Central memory CD8-positive, alpha-beta T cell (primary cell): ENCODE measurements at places on chromosomes 6 and 20.

GRCh38 chr6:167993169-167993568, 4.3 kb upstream of the KIF25 start:
- no peak for DNase-seq

DNA sequence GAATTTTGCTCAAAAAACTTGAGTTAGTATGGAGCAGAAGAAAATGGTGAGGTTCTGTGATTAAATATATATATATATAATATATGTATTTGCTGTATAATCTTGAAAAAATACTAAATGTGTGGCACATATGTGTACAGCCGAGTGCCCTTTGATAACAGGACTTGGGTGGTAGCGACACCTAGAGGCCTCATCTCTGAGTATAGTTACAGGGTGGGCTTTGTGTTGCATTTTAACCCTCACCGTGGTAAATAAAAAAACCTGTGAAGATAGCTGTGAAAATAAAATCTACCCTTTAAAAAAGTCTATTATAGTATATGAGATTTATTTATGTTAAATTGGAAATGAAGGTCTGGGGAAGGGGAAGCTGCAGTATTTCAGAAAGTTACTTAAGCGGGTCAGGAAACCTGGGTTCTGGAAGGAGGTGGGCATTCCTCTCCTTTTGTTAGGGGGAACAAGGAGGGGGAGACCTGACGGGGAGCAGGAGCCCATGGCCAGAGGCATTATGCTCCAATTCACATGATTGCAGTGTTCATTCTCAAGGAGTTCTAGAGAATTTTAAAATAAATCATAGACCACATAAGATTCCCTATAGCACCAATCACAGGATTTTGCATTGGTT, 82.7 kb downstream of the SH3BGRL2 start:
- no peak for DNase-seq

DNA sequence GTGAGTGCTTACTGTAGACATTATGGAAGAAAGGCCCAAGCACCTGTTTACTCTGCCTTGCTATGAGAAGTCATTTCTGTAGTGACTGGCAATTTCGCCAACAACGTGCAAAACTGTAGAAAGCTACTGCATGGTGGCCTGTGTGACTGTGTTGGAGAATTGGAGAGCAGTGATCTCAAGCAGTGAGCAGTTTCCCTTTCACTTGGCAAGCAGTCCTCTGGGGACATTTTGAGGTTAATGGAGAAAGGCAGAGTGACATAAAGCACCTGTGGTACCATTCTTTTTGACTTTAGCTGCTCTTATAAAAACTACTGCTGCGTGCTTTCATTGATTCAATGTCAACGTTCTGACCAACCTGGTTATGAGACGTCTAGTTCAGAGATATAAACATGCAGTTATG, 382.6 kb upstream of the JAG1 start:
- no peak for DNase-seq

DNA sequence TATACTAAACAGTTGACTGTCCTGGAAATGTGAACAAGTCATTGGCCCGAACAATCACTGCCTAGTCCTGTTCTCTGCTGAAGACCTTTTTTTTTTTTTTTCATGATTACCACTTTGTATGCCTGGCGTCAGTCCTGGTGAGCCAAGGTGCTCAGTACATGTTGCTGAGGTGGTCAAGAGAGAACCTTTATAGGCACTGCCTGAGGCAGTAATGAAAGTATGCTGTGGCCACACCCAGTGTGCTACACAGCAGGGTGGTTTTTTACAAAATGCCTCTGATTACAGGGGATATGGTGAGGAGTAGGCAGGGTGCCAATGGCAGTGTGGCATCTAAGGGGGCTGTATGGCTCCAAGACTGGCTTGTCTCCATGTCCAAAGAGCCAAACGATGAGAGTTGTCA, 135.1 kb upstream of the ENPP5 start:
- no peak for DNase-seq

DNA sequence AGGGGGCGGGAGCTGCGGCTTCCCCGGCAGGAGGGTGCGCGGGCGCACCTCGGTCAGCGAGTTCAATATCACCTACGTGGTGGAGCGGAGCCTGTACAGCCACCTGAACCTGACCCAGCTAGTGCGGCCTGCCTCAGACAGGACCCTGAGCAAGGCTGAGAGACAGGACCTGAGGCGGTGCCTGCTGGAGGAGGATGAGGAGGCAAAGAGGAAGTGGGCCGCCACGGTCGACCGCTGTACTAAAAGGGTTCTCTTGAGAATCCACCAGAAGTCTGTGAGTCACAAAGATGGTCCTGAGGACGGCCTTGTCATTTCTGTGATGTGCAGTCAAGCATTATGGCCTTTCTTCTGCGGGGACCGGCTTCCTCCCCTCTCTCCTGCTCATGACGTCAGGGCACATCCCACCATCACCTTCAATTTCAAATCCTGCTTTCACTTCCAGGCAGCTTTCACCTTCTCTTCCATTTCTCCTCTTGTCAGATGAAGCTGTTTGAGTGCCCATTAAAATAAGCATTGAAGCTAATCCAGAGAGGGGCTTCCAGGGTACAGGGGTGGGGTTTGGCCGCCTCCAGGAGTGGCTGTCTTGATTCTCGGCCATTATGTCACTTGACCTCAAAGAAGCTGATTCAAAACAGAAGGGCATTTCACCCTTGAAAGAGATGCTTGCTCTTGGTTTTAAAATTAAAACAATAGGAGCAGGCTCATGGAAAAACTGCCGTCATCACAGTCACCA, 177.6 kb downstream of the SASH1 start:
- DNase-seq: no peak

- no peak for DNase-seq
These were observed 11.9 kb upstream of the TNFRSF21 start for GRCh38 chr6:47321577-47321976.

DNA sequence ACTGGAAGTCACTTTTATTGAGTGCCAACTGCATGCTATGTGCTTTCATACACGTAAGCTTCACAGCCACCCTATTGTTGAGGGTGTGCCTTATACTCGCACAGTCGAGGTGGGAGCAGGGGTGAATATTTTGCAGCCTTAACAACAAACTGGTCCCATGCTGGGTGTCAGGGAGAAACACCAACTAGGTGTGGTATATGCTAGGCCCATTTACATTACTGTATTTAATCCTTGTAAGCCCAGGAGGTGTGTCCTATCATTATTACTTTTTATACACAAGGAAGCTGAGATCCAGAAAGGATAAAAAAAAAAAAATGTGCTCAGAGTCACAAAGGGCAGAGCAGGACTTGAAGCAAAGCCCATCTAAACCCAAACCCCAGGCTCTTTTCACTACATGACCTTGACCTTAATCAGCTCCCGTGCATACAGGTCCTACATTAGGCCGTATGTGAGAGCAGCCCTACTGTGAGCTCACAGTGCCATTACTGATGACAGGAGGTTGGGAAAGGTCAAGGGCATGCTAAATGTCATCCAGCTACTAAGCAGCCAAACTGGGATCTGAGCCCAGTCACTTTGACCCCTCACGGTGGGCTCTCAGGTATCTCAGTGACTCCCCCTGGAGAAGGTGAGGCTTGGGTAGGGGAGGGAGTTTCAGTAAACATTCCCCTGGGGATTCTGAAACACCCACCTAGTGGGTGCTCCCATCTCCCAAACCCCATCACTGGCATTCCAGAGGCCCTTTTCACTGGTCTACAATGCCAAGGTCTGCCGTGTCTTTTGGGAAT, 61.7 kb downstream of the BFSP1 start:
- no peak for DNase-seq

DNA sequence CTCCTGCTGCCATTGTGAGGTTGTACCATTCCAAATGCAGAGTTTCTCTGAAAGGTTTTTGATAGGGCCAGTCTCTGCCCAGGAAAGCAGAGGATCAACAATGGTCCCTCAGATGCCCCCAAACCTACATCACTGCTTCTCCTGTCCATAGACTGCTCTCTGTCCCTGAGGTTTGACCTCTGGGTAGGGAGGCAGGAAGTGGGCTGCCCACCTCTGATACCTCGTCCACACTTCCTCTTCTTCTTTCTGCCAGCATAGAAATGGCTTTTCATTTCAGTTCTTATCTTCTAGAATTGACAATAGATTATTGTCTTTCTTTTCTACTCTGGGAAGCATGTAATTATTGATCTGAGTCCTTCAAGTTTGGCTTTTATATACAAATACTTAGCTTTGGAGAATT, 170.6 kb downstream of the TRMT11 start:
- no peak for DNase-seq

DNA sequence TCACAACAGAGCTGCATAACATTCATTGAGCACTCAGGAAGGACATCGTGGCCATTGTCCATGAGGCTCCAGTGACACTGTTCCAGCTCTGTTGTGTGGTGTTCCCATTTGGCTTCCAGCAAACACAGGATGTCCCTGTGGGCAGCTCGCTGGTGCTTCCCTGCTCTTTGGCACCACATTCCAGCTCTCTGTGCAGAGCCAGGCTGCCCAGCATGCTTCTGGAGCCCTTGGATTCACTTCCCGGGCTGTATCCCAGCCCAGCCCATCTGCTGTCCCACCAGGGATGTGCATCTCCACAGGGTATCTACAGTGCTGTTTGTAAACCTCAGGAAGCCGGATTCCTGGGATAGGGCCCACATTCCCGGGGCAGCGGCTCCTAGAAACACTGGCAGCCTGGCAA, 57.2 kb downstream of the CTCFL start:
- no peak for DNase-seq

DNA sequence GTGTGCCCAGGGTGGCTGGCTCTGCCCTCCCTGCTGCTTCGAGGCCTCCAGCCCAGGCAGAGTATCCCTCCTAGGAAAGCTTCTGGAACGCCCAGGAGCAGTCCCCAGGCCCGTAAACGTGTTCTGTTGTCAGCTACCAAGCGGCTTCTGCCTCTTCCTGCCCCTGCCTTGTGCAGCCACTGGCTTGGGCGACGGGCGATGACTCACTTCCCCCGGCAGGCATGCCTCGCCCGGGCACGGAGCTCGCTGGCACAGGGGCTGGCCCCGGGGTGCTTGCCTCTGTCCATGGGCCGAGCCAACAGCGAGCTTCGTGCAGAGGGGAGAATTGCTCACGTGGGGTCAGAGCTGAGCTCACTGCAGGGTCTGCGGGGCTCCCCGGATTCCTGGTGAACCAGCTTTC, 86.7 kb upstream of the THBS2 start:
- DNase-seq: no peak

- DNase-seq: no peak
These were observed 150.0 kb upstream of the HDDC2 start for GRCh38 chr6:125451750-125452149.

- DNase-seq: no peak
These were observed 55.1 kb upstream of the CEP162 start for GRCh38 chr6:84282550-84282949.

- DNase-seq: no peak
These were observed 487.0 kb downstream of the CD109 start for GRCh38 chr6:74182992-74183391.

- DNase-seq: peak; percentile 76
These were observed 243.5 kb downstream of the GMPR start for GRCh38 chr6:16481697-16482399.

DNA sequence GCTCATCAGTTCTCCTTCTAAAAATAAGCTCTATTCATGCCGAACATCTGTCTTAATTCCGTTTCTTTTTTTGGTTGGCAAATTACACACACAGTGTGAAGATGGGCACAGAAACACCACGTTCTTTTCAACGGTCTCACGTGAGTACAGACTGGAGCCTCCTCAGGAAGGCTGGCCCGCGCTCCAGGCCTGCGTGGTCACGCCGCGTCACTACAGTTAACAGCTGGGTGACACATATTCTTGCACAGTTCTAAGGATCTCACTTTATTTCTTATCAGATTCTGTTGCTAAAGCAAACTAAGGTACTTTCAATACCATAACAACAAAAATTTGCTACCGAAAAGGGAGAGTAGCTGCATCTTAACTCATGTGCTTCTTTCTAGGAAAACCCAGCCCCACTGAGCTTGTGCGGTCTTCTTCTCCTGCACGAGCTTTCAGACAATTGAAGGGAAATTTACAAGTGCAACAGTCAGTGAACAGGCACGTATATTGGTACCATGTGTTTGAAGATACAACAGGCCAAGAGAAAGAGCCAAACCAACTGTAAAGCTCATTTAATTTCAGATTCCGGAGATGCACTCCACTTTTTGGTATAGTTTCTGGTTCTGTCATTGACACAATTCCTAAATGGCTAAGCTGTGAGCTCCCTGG, 55.6 kb upstream of the MPC1 start:
- no peak for DNase-seq

- DNase-seq: no peak
These were observed 95.1 kb upstream of the PTPN1 start for GRCh38 chr20:50415021-50415515.

DNA sequence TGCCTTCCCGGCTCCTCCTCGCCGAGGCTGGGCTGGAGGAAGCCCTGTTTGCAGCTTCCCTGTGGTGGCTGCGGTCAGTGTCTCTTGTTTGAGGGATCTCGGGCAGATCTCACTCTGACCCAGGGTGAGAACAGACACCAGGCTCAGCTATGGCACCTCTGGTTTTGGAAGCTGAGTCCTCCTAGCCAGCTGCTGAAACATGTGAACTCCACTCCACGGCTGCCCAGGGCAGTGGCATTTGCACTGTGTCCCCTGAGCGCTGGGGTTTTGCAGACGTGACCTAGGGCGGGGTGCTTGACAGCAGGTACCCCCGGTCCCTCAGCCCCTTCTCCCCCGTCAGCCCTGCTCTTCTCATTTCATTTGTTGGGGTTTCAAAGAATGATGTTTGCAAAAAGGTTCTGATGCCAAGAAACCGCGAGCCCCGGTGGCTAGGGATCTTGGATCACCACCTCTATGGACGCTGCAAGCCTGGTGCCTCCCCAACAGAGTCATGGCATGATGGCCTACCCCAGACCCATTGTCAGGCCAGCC, 55.0 kb upstream of the DACT2 start:
- no peak for DNase-seq

GRCh38 chr6:131979515-131980337, 28.6 kb upstream of the CCN2 start:
- no peak for DNase-seq

DNA sequence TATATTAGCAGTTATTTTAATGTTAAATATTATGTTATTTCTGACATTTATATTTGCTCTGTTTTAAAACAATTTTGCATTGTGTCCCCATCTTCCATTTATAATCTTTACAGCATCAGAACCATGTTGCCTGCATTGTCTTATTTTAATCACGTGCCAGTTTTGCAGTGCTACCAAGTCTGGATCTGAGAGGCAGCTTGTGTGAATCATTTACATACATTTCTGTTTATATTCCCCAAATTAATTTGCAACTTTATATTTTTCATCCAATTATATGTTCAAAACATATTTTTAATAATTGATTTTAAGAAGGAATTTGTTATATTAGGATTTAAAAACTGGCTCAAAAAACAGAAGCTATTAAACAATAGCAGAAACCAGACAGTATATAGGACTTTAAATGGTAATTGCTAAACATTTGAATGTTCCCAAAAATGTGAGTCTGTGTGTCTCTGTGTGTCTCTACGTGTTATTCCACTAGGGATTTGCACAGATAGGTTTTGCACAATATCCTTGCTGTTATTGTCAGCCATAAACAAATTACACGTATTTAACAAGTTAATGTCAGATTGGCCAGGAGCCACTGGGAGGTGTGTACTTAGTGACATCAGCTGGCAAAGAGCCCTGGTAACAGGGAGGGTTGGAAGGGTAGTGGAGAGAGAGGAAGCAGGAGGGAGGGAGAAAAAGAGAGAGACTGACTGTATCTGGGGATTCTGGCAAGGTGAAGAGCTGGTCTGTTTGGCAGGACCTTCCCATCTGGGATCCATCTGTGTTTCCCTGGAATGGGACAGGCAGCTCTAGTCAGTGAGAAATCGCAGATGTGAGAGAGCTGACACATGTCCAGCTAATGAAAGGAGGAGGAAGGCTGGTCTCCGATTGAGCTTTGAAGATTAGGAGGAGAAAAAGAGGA, 72.1 kb downstream of the CBFA2T2 start:
- DNase-seq: no peak
